ENCODE measurements at places on chromosomes 4 and X.
A peak's percentile ranks its signal among the peaks of the same experiment; 100 is the strongest.

DNA sequence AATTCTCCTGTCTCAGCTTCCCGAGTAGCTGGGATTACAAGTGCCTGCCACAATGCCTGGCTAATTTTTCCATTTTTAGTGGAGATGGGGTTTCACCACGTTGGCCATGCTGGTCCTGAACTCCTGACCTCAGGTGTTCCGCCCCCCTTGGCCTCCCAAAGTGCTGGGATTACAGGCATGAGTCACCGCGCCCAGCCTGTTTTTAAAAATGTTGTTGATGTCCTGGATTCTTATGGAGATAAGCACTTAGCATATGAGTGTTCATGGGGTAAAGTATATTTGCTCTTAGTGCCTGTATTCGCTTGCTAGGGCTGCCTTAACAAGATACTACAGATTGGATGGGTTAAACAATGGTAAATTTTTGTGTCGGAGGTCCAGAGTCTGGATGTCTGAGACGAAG, 91.7 kb downstream of the CEP44 start:
- no peak for DNase-seq

DNA sequence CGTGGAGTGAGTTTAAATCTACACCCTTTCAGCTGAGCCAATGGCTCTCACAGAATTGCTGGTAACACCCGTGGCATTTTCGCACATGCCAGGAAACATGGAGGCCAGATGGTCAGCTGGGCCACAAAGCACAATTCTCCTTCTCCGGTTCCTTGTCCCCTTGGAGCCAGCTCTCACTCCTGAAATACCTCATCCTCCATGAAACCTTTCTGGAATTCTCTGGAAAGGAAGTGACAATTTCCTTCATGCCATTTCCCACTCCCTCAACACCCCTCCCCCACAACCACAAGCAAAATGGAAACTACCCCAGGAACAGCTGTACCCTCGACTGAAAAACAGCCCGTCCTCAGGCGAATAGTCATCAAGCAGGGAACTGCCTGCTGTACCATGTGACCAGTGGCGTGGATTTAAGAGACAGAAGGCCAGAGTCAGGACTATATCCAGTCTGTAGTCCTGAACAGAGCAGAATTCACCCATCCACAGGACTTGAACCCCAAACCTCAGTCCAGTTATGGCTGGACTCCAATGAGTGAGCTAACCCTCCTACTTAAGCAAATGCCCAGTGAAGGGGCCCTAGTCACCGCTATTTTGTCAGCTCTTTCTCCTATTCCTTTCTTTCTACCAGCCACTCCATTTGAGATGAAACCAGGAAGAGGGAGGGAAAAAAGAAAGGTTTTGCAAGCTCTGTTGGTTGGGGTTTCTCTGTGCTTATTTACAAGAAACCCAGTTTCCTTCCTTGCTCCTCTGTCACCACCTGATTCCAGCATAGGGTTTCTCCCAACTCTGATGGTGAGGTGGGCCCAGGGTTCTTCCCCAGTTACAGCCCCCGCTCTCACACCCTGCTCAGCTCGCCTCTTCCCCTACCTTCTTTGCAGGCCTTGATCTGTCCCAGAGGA, 24.5 kb downstream of the ELF4 start:
- DNase-seq: no peak

DNA sequence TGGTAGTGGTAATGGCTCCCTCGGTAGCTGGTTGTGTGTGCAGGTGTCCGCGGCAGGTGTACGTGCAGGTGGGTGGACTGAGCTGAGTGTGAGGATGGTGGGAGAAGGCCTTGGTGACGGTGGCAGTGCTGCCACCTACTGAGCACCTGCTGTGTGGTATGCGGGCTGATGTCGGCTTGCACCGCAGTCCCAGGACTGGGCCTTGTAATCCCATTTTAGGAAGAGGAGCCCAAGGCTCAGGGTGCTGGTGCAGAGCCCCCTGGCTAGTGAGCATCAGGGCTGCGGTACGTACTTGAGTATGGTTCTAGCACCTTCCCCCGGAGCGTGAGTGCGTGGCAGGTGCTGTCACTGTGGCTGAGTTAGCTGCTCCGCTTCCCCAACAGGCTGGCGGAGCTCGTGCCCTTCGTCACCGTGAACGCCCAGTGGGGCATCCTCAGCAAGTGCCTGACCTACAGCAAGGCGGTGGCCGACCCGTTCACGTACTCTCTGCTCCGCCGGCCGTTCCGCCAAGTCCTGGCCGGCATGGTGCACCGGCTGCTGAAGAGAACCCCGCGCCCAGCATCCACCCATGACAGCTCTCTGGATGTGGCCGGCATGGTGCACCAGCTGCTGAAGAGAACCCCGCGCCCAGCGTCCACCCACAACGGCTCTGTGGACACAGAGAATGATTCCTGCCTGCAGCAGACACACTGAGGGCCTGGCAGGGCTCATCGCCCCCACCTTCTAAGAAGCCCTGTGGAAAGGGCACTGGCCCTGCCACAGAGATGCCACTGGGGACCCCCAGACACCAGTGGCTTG, 5.7 kb upstream of the CPZ start:
- DNase-seq: no peak

DNA sequence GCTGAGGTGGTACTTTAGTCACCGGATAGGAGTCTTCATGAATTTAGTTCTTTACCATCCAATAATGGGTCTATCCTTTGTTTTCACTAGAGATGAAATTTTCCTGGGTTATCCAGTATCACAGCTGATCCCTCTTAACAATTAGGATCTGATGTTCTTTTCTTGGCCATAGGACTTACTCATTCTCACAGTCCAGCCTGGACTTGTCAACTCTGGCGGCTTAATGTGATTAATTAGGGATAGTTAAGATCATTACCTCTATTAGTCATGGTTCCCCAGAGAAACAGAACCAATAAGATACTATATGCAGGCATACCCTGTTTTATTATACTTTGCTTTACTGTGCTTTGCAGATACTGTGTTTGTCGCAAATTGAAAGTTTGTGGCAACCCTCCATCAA, 272.7 kb upstream of the FAT4 start:
- DNase-seq: no peak

- DNase-seq: no peak
These were observed 71.3 kb upstream of the PDHA1 start for GRCh38 chrX:19272452-19272851.

DNA sequence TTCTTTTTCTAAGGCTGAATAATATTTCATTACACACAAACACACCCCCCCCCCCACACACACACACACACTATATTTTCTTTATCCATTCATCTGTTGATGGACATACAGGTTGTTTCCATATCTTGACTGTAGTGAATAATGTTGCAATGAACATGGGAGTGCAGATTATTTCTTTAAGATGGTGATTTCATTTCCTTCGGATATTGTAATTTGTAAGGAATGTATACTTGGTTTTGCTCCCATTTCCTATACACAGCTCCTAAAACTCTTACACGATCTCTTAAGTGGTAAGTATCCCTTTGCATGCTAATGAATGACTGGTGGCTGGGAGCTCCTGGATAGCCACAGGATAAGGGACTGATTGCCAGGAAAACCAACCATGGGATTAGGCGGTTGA, 14.7 kb upstream of the RBMXL3 start:
- DNase-seq: no peak

- no peak for DNase-seq
These were observed 7.7 kb downstream of the NAT8L start for GRCh38 chr4:2066571-2067445.

GRCh38 chr4:140151699-140152012, 2.3 kb downstream of the MAML3 start:
- DNase-seq: peak; percentile 84

DNA sequence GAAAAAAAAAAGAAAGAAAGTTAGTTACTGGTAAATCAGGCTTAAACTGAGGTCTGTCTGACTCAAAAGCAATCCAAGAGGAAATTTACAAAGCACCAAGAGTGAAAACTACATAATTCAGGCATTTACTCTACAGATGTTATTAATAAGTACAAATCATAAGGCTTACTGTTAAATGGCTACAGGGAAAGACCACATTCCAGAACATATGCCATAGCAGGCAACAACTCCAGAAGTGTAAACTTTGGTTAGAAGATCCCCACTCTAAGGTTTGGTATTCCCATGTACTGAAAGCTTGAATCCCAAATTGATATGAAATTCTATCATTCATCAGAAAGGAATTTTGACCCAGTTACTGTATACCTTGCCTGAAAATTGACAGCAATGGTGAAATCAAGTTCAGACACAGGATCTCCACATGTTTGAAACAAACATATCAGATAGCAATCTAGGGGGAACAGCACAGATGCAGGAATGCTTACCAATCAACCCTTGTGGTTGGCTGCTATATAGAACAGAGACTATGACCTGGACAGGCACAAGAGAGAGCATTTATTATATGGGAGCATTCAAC, 6.6 kb downstream of the USP26 start:
- no peak for DNase-seq

GRCh38 chr4:83240379-83240875, 44.2 kb downstream of the COQ2 start:
- DNase-seq: no peak

GRCh38 chrX:16125520-16126149, 2.3 kb downstream of the GRPR start:
- DNase-seq: no peak

DNA sequence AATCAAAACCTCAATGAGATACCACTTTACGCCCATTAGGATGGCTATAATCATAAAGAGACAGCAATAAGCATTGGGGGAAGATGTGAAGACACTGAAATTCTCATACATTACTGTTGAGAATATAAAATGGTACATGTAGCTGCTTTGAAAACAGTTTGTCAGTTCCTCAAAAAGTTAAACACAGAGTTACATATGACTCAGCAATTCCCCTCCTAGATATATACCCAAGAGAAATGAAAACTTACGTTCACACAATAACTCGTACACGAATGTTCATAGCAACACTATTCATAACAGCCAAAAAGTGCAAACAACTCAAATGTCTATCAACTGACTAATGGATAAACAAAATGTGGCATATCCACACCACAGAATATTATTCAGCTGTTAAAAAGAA, 36.6 kb downstream of the PHF8 start:
- DNase-seq: no peak

GRCh38 chr4:166174717-166175490, 301.9 kb downstream of the TLL1 start:
- DNase-seq: peak; percentile 13

DNA sequence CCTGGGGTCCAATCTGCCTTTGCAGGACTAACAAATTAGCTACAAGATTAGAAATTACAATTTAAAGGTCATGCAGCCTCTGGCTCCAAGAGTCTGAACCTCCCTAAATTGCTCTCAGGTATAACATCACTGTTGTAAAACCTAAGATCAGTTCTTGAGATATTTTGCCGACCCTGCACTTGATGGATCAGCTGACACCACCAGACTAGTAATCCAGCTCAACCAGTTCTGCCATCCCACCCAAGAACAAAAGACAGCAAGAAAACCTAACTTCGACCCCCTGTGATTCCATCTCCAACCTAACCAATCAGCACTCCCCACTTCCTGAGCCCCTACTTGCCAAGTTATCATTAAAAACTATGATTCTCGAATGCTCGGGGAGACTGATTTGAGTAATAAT, 323.0 kb upstream of the BOD1L1 start:
- no peak for DNase-seq

- no peak for DNase-seq
These were observed 59.9 kb downstream of the COQ2 start for GRCh38 chr4:83224502-83225197.

GRCh38 chrX:41108007-41108406, 22.8 kb downstream of the USP9X start:
- DNase-seq: no peak

DNA sequence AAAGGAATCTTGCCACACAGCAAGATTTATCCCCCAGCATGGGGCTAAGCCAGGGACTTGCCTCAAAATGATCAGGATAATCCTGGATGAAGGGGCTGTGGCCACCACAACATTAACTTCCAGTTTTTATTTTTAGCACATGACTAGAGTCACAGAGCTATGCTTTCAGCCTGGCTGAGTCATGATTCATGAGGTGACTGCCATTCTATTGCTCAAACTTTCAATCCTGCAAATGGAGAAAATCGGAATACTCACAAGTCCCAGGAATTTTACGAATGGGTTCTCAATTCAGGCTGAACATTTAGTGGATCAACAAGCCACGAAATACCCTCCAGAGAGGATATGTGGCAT, 70.7 kb upstream of the HPGD start:
- peak; percentile 13 for DNase-seq

GRCh38 chrX:3820167-3820566, 106.7 kb upstream of the PRKX start:
- no peak for DNase-seq

DNA sequence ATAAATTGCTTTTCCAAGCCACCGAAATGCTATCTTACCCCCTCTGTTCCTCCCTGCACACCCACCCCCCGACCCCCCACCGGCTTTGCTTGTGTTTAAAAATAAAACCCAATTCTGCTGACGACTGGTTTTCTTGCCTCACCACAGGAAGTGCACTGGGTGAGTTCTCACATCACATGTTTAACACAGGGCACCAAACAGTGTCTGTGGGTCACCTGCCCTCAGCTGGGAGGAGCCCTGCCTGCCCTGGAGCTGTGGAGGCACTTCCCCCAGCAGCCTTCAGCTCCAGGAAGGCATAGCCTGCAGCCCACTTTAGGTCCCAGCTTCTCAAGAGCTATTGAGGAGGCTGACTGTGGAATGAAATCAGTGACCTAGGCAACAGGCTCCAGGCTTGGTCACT, 8.8 kb downstream of the TMEM255A start:
- no peak for DNase-seq

- no peak for DNase-seq
These were observed 243.8 kb downstream of the ADAMTS3 start for GRCh38 chr4:72325215-72325614.

GRCh38 chr4:8079916-8080753, 78.5 kb downstream of the ABLIM2 start:
- no peak for DNase-seq

DNA sequence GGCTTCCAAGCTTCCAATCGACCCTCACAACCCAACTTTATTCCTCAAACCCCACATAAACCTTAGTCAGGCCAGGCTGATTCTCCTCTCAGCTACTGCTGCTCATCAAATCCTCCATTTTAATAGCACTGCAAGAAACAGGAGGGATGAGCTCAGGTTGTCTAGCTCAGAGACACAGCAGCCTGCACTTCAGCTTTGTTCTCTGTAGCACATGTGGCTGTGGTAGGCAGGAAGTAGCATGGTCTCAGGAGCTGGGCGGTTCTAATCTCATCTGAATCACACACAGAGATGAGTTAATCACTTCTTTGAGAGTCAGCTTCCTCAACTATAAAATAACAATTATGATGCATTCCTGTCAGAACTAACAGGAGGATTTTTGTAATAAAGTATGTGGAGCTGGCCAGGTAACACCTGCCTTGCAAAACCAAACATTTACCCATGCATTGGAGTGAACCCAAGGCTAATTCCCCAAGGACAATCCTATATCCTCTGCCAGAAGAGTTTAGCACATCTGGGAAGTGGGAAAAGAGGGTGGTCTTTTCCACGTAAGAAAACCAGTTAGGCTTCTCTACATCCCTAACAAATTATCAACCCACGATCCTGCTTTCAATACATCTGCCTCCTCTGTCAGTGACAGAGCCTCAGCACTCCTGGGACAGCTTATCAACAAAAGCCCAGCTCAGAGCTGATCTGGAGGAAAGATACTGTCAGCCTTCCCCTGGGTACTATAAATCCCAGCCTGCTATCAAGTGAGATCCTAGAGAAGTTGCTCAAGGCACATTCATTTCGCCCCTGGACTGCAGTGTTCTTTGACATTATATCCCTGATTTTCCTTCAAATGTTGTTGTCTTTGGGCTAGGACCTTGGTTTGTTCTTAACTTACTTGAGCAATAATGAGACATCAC, 32.8 kb downstream of the ELOVL6 start:
- DNase-seq: peak; percentile 64

- DNase-seq: no peak
These were observed 386.6 kb downstream of the CENPC start for GRCh38 chr4:67158666-67159065.
